Activated T-helper 1 cell treated with Interleukin-2 at 50 U/mL for 16 hours (primary cell): ENCODE measurements at places on chromosomes 11 and 22.

DNA sequence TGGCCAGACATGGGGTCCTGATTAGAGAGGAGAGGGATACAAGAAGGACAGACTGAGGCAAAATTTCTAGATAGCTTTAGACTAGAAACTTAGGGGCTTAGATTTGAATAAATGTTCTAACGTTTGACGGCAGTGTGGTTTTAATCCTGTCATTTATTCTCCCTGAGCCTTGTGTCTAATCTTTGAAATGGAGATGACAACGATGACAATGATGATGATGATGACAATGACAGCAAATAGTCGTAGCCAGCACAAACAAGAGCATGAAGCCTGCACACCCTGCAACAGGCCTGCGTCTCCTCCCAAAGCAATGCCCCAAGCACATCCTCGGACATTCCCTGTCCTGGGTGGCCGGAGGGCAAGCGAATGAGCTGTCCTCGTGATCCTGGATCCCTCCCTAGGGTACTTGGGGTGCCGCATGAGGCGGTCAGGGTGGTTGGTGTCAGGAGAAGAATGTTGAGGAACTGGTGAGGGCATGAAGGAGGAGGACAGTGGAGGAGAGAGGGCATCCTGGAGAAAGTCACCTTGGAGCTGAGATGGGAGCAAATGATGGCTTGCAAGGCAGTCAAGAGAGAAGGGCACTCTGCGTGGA, 502.1 kb upstream of the B3GAT1 start:
- no peak for DNase-seq

DNA sequence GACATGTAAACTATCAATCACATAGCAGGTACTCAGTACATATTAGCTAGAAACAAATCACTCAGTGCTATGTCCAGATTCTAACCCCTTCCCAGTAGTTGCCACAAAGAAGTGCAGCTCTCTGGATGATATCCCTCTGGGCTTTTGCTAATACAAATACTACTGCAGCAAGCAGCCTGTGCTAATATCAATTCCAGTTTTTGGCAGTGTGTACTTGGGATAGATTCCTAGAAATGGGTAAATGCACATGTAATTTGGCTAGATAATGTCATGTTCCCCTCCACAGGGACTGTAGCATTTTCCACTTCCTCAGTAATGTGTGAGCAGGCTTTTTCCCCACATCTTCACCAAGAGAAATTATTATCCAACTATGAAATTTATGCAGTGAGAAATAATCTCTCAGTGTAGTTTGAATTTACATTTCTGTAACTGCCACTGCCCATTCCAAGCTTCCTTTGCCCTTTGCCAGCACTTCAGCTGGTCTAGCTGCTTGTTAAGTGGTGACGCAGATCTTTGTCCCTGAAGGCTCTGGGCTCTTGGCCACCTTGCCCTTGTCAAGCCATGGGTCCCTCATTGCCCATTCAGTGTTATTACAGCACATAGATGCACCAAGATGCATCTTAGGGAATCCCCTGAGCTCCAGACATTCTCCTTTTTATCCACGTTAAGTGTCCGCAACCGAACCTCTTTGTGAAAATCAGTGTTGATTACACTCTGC, 107.1 kb upstream of the CLPB start:
- no peak for DNase-seq

DNA sequence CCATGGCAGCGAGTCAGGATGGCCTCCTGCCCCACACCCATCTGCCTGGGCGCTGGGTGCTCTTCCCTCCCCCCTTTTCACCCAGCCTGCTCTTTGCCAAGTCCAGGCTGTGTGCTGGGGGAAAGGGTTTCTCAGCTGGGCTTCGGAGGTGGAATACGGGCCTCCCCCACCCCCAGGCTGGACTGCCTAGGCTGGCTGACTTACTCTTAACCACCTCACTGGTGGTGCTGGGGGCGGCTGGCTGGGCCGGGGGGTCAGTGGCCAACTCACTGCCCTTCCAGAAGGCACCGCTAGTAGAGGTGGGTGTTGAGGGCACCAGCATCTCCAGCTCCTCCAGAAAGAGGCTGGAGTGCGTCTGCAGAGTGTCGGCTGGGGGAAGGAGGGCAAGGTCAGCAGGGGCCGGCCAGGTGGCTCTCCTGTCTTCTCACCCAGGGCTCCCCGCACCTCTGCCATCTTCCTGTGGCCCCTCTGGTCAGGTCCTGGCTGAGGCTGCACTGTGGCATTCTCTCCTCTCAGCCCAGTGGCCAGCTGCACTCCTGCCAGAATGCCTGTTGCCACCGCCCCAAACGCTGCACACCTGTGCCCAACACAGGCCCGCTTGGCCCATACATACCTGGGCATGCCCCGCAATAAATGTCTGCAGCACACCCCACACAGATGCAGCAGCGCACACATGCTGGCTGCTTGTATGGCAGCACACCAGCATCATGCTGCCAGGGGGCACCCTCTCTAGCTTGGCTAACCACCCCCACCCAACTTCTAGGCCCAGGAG, 9.7 kb downstream of the PITPNM1 start:
- DNase-seq: no peak

GRCh38 chr11:65918211-65919140, at the start of gene C11orf68:
C11orf68 (minus strand) TSS chr11:65919062; CDS start chr11:65919031, 31 bp downstream.
- DNase-seq: no peak

GRCh38 chr11:34213366-34213765, 107.9 kb downstream of the NAT10 start:
- DNase-seq: no peak

DNA sequence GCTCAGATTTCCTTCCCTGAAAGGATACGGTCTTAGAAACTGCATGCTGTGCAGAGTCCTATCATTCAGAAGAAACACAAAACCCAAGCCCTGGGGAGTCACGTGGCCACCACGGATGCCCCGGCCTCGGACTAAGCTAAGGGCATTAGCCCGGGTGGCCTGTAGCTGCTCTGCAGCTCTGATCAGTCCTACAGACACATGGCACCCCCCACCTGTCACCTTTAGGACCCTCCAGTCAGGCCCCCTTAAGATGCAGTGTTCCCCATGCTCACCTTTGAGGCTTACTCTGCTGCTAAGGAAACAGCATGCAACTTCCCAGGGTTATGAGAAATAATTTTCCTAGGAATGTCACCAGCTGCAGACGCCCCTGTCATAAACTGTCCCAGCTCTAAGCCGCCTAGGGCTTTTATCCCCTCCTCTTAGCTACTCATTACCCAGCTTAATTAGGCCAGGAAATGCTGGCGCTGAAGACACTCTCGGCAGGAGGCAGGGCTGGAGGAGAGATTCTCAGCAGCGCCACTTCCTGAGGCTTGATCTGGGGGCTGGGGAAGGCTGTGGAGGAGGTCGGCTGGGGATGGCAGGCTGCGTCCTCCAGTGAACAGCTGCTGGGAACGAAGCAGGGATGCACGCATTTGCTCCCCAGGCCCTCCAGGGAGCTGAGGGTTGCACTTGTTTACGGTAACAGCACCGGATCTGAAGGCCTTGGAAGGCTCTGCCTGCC, 47.2 kb upstream of the ADA2 start:
- no peak for DNase-seq

GRCh38 chr11:2264366-2265053, 5.9 kb downstream of the ASCL2 start:
- DNase-seq: no peak

GRCh38 chr11:20064961-20065405, 95.3 kb downstream of the DBX1 start:
- DNase-seq: no peak

DNA sequence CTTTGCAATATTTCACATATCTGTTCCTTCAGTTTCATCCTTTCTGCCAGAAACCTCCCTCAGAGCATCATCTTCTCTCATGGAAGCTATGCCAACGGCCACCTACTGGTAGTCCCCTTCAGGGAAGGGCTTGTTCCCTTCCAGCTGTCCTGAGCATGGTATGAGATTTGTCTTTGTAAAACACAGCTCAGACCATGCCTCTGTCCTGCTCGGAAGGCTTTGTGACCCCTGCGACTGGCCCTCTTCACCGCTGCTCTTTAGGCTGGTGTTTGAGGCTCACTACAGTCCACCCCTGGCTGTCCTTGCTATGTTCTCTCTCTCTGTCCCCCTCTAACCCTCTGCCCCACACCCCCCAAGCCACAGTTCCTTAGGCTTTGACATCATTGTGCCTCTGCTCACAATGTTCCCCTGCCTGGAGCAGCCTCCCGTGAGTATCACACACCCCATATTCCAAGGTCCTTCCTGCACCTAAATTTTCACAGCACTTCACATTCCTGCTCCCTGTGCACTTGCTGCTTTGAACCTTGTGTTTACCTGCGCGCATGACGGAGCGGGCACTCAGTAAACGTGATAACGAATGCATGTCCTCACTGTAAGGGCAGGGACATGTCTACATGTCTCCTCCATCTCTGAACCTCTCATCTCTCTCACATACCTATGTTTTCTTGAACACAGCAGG, 24.0 kb upstream of the ACER3 start:
- DNase-seq: no peak

GRCh38 chr11:105071089-105071732, 26.1 kb upstream of the CARD16 start:
- no peak for DNase-seq

DNA sequence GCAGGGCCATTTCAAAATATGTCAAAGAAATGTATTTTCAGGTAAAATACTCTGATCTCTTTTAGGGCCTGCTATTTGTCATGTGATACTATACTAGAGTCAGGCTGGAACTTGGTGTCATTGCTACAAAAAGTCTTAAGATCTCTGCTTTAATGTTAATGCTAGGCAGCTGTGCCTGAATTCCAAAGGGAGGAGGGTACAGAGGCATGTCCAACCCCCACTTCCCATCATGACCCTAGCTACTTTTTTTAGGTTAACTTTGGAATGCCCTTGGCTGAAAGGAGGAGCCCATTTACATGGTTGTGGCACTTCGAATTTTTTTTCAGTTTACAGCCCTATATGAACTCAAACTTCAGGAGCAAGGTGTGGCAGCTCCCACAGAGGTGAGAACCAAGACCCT, 58.1 kb downstream of the OSBP2 start:
- no peak for DNase-seq

DNA sequence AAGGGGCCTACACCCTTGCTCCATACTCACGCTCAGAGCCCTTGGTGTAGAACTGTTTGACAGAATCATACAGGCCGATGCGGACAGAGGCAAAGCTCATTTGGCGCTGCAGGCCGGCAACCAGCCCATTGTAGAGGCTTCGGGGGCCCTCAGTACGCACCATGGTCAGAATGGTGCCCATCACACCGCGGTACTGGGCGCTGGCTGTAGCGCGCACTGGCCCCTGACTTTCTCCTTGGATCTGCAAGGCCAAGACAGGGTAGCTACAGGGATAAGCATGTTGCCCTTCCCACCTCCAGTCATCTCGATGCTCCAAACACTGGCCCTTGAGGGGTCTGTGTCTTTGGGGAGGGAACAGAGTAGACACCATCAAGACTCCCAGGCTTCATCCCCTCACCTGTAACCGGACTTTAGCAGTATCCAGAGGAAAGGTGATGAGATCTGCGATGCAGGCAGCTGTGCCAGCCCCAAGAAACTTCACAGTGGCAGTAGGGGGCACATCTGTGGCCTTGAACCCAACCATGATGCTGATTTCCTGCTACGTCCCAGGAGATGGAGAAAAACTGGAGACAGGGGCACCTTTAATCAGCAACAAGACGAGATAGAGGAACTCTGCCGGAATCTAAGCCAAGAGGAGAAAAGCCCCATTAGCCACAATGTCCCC, 4.7 kb downstream of the UCP2 start:
- no peak for DNase-seq
